ENCODE measurements at places on chromosomes 12 and 14.

GRCh38 chr12:105523164-105524057, 192.9 kb downstream of the C12orf75 start:
- DNase-seq = no peak

- no peak for DNase-seq
Observed at GRCh38 chr12:41061192-41061591, 126.9 kb upstream of the PDZRN4 start.

DNA sequence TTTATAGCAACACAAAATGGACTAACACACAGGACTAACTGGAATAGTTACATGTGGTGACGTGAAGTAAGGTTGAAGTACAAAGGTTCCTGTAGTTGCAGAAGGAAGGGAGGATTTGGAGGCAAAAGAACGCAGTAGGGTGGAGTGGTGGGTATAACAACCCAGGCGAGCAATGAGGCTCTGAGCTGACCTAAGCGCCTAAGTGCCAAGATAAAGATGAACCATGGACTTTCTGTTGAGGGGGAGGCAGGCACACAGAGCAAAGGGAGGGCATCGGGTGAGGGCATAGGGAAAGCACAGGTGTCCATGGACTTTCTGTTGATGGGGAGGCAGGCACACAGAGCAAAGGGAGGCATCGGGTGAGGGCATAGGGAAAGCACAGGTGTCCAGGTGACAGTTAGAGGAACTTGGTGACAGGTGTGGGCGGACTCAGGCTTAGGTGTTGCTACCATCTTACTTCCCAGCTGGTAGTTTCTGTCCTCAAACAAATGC, 15.2 kb downstream of the SCNN1A start:
- no peak for DNase-seq

- DNase-seq = no peak
Observed at GRCh38 chr12:118946256-118946655, 35.1 kb upstream of the SRRM4 start.

- DNase-seq = no peak
Observed at GRCh38 chr14:89240414-89240813, 176.6 kb downstream of the FOXN3 start.

GRCh38 chr14:68557648-68558047, 235.2 kb downstream of the ZFP36L1 start:
- no peak for DNase-seq

- DNase-seq = no peak
Observed at GRCh38 chr12:122730215-122731014, at the start of gene HCAR1. Gene HCAR1, minus strand, starts transcription at chr12:122730844. Its CDS starts 505 bp downstream, at chr12:122730339.

- DNase-seq = no peak
Observed at GRCh38 chr12:119692410-119692809, 24.5 kb downstream of the PRKAB1 start.

DNA sequence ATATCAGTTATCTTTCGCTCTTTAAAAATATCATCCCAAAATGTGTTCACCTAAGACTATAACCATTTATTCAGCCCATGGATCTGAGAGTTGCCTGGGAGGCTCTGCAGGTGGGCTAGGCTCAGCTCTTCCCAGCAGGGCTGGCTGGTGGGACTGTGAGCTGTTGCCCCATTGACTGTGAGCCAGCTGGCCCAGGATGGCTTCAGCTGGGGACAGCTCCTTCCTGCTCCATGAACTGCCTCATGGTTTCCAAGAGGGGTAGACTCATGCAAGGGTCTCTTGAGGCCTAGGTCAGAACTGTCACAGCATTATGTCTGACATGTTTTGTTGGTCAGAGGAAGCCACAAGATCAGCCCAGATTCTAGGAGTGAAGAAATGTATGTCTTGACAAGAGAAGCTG, 114.1 kb upstream of the E2F7 start:
- no peak for DNase-seq
